ENCODE measurements at places on chromosomes 11 and 22.

DNA sequence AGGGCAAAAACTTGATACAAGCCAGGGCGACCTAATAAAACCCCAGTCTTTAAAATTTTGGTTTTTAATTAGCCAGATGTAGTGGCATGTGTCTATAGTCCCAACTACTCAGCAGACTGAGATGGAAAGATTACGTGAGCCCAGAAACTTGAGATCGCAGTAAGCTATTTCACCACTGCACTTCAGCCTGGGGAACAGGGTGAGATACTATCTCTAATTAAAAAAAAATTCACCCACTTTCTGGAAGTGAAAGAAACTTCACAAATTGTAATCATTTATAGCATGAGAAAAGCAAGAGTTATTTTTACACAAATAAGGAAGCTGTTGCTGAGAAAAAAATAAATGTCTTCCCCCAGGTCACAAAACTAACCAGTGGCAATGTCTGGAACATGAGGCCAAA lies 882 bp upstream of the GLYATL2 start:
- DNase-seq, result no peak

DNA sequence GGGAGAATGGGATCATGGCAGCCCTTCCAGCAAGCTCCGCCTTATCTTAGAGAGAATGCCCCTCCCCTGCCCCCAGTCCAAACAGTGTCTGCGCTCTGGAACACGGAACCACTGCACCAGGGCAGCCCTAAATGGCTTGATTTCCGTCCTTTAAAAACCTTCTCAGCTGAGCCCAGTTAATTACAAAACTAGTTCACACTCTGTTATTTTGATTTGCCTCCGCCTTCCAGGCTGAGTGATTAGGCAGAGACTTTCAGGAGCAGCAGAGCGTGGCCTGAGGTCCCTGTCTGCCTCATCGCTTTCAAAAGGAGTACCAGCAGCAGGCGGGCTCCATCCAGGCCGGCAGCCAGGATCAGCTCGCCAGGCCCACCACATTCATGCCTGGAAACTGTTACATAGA lies 313.0 kb downstream of the BRD1 start:
- DNase-seq, result peak; percentile 83

DNA sequence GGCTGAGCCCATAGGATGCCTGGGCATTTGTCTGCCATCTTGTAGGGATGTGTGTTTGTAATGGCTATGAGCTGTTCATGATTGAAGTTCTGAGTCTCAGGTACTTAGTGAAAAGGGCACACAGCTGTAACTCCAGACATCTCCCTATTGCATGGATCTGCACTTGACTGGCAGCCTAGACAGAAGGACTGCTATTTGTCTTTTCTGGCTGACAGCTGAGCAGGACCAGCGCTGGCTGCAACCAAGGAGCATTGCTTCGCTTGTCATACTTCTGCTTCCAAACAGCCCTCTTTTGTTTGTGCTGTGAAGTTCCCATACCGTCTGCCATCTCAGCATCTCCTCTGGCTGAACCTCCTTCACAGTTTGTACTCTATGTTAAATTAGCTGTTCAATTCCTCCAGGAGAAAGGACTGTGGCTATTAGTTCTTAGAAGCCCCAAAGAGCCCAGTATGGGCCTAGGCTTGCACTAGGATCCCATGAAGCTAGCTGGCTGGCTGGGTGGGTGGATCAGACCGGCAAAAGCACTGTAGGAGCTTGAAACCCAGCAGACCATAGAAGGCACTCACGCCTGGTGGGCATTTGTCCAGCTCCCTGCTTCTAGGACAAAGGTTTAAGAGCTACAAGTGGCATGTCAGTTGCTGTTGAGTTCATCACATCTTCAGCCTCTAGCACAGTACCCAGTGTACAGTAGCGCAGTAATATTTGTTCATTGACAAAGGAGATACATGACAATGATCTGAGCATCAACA lies 20.4 kb downstream of the HIRA start:
- no peak for DNase-seq

DNA sequence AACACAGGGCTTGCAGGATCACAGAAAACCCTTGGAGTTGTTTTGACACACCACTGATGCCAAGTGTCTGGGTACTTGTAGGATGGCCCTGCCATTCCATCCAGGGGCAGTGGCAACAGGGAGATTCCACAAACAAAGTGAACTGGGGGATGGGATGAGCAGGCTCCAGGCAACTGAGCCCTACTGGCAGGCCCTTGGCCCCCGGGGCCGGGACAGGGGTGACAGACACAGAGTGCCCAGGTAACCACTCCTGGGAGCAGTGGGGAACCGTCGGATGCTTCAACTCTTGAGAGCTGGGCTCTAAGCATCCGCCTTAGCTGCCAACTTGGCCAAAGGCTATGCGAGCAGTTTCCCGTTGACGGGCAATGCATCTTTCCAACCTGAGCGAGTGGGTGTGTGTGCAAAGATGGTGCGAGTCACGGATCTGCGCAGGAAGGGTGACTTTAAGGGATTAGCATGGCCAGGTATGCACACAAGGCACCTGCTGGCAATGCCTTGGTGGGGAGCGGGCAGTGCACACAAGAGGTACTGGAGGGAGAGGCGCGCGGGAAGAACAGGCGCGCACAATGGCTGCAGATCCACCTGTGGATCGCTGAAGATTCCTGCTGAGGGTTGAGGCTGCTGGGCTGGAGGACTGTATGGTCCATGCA lies 83.1 kb upstream of the PRODH start:
- DNase-seq, result no peak

DNA sequence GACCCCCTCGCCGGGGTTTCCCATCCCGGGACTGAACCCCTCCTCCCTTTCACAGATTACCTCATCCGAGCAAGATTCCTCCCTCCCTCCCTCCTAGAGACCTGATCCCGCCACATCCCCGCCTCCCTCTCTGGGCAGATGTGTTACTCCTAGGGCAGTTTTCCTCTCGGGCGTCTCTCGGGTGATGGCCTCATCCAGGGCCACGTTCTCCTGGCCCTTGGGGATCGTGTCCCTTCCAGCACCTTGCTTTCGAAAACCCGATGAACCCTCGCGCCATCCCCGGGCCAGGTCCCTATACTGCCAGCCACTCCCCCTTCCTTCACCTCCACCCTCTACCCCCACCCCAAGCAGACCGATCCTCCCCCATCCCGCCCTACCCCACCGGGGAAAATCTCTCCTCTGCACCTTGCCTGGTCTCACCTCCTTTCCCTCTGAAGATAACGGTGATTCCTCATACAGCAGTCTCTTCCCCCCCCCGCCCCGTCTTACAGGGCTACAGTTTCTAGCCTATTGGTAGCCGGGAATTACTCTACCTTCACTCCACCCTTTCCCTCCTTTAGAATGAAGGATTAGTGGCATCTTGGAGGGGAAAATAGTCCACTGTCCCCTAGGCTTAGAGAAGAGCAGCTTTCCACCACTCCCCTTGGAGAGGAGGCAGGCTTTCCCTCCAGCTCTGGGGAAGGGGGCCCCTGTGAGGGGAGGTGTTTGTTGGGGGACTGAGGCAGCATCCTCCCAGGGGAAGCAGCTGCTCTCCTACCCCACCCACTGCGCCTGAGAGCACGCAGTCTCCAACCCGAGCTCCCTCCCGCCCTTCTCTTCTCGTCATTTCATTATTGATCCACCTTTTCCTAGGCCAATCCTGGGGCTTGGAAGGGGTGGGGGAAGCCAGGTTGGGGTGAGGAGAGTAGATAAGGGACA lies 1.2 kb downstream of the KMT2A start:
- DNase-seq, result peak; percentile 70

DNA sequence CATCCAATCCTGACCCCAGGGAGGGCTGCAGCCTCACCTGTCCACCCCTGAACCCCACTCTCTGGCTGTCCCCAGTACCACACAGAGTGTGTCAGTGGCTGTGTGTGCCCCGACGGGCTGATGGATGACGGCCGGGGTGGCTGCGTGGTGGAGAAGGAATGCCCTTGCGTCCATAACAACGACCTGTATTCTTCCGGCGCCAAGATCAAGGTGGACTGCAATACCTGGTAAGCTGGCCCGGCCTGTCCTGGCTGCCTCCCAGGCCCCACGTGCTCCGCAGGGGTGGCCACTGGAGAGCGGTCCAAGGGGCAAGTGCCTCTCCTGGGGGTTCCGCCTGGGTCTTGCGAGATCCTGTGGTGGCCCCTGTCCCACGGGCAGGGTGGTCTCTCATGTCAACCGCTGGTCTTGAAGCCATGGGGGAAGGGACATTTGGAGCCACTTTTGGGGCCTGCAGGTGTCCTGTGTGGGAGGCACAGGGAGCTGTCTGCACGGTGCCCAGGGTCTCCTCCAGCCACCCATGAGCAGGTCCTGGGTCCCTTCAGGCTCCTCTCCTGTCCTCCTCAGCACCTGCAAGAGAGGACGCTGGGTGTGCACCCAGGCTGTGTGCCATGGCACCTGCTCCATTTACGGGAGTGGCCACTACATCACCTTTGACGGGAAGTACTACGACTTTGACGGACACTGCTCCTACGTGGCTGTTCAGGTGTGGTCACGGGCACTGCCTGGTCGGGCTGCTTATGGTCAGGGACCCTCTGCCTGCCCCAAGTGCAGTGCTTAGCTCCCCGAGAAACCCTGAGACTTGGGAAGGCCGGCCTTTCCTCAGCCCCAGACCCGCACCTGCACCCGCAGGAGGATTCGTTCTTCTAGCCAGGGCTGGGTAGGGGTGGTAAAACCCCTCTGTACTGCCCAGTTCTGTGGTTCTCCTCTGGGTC lies 11.8 kb downstream of the MUC2 start:
- DNase-seq, result no peak

- no peak for DNase-seq
These were observed 87.8 kb upstream of the CARD18 start for GRCh38 chr11:105227363-105227762.

GRCh38 chr11:63874511-63874910 lies 35.6 kb downstream of the MARK2 start:
- DNase-seq, result no peak

- DNase-seq, result no peak
These were observed 113.0 kb downstream of the SYT9 start for GRCh38 chr11:7364660-7365059.

- no peak for DNase-seq
These were observed 61.2 kb upstream of the CLTCL1 start for GRCh38 chr22:19352766-19353165.

- no peak for DNase-seq
These were observed 69.8 kb downstream of the PRR5L start for GRCh38 chr11:36365907-36366306.

DNA sequence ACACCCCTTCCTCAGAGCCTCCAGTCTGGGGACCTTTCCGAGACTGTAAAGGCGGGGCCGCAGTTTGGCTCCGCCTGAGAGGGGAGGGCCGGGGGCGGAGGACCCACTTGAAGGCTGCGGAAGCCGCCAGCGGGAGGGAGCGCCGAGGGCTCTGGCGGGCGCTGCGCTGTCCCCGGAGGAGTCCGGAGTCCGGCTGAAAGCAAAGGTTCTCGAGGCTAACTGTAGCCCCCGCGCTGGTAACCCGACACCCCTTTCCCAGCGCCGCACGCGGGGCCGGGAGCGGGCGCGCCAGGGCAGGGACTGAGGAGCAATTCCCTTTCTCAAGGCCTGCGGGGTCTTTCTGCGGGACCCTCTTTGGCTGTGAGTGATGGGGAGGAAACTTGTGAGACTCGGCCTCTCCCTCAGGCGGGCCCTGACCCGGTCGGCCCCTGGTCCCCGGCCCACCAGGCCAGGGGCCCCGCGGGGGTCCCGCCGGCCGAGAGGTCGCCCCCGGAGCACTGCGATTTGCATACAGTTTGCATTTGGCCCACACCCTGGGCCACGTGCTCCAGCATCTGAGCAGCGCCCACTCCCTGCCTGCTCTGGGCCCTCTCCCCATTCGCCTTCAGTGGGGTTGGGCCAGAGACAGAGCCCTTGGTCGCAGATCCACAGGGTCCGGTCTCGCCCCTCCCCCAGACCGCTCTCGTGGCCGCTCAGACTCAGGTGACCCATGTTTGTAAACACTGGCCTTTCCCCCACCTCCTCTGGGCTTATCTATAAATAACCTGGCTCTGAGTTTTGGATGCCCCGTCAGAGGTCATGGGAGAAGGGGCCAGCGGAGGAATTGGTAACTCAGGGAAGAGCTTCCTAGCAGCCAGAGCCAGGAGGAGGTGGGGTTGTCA lies 519 bp upstream of the ART5 start:
- DNase-seq, result peak; percentile 92

DNA sequence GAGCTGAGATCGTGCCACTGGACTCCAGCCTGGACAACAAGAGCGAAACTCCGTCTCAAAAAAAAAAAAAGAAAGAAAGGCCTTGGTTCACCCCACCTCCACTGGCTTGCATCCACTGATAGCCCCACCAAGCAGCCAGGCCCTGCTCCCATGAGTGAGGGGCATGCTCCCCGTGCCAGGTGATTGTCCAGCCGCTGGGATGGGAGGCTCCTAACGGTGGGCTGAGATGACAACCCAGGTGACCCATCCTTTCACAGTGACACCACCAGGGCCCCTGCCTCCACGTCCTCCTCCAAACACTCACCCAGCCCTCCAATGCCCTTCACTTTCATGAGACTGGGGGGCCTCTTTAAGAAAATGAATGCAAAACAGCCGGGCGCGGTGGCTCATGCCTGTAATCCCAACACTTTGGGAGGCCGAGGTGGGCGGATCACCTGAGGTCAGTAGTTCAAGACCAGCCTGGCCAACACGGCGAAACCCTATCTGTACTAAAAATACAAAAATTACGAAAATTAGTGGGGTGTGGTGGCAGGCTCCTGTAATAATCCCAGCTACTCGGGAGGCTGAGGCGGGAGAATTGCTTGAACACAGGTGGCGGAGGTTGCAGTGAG lies 8.6 kb upstream of the DERL3 start:
- DNase-seq, result no peak

GRCh38 chr11:17333799-17334586 lies 17.6 kb upstream of the NCR3LG1 start:
- no peak for DNase-seq

GRCh38 chr11:109422870-109423465 lies 978 bp downstream of the C11orf87 start:
- peak; percentile 56 for DNase-seq

- no peak for DNase-seq
These were observed 2.1 kb upstream of the ASPHD2 start for GRCh38 chr22:26426924-26427323.

DNA sequence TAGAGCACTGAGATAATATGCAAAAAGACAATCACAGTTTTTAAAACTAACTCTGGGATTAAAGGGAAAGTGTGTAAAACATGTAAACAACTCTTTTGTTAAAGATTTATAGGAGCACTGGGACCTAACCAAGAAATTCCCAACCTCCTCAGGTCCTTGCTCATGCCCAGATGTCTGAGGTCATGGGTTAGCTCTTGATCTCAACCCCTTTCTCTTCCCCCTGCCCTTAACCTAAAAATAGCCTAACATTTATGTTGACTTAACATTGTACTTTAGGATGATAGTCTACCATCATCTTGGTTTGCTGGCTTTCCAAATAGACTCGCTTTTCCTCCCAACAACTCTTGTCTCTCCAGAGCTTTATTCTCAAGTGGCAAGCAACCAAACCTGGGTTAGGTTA lies 258.2 kb upstream of the FAT3 start:
- DNase-seq, result no peak

DNA sequence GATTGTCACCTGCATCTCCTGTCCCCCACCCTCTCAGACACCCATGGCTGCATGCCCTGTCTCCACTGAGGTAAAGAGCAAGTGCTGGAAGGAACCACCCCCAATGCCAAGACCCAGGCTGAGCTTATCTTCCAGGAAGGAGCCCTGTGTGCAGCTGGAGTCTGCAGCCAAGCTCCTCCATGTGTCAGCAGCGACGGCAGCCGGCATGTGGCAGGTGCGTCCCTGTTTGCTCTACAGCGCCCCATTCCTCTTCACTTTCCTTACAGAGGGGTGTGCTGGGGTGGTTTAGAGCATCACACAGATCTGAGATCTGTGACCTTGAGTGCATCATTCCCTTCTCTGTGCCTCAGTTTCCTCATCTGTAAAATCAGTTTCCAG lies 7.7 kb upstream of the MN1 start:
- DNase-seq, result no peak

Measured in NCI-H345 (cell line).